Epithelial cell of proximal tubule (primary cell): ENCODE measurements at places on chromosomes 3 and 15. TPM values are rescaled to one million over a fixed set of nuclear protein-coding genes. Genes with fewer than 3 reads are reported as not detected.

Gene C3orf70
- 0.63 and 0.72 TPM in 2 replicates for total RNA-seq

Gene RGMA
- 0.36 and 0.40 TPM in 2 replicates for total RNA-seq

Gene FBXW12
- total RNA-seq: 0.23 TPM in 1 of 2 replicates, not detected in the other

Gene SLC9C1
- total RNA-seq: not detected in 2 replicates

Gene RBP2
- total RNA-seq: not detected in 2 replicates

Gene ATP2B2
- not detected in 2 replicates for total RNA-seq

Gene SRGAP3
- 0.51 and 3.4 TPM in 2 replicates for total RNA-seq

Gene RBMS3
- 7.7 and 13.2 TPM in 2 replicates for total RNA-seq

Gene NRROS
- 0.35 and 2.5 TPM in 2 replicates for total RNA-seq

Gene CCR9
- total RNA-seq: 0.17 TPM in 1 of 2 replicates, not detected in the other

Gene THOC7
- total RNA-seq: 67.3 and 76.3 TPM in 2 replicates

Gene KBTBD13
- total RNA-seq: not detected in 2 replicates

Gene P2RY13
- total RNA-seq: not detected in 2 replicates

Gene SLC28A2
- not detected in 2 replicates for total RNA-seq

Gene PRTG
- total RNA-seq: 4.4 and 10.1 TPM in 2 replicates

GRCh38 chr3:150145659-150146058, 175.0 kb upstream of the PFN2 start:
- no peak for DNase-seq

DNA sequence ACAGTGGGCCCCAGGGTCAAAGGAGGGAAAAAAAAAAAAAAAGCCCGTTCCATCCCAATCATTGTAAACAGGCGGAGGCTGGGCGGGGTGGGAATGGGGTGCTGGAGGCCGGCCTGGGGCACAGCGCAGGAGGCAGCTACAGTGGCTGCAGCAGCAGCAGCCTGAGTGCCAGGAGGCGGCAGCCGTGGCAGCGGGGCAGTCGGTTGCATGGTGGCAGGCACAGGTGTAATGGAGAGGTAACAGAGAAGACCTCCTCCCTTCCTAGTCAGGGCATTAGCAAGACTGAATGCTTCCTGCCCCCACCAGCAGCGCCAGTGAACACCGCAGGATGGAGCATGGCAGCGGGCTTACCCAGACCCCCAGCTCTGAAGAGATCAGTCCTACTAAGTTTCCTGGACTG, 279.1 kb upstream of the TTC14 start:
- DNase-seq: no peak

DNA sequence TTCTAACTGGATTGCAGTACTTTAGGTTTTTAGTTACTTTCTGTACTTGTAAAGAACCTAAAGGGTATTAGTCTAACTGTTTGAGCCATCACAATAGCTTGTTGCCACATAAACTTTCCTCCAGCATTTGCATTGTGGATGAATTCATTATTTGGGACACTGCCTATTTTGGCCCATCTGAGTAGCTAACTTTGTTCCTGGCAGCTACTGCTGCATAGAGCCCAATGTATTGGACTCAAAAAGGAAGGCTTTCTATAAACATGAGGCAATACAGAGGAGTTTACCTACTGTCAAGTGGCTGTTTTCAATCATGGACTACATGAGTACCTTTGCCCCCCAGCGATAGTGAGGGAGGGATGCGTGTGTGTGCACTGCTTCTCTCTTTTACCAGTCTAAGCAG, 1.9 kb downstream of the ROBO2 start:
- DNase-seq: no peak

- no peak for DNase-seq
Observed at GRCh38 chr3:38149708-38150107, 11.2 kb downstream of the MYD88 start.

DNA sequence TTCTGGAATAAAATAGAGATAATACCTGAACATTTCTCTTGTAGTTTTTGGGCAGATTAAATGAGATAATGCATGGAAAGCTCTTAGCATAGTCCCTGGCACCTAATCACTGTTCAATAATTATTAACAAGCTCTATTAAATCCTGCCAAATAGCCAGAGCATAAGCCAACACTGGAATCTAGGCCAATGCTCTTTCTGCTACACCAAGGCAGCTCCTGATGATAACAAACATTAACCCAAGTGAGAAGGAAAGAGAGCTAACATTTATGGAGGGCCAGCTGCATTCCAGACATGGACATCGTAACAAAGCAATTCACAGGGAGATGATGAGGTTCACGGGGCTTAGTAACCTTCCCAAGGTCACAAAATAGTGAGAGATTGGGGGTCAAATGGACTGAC, 23.3 kb downstream of the LARP6 start:
- DNase-seq: peak; percentile 73

DNA sequence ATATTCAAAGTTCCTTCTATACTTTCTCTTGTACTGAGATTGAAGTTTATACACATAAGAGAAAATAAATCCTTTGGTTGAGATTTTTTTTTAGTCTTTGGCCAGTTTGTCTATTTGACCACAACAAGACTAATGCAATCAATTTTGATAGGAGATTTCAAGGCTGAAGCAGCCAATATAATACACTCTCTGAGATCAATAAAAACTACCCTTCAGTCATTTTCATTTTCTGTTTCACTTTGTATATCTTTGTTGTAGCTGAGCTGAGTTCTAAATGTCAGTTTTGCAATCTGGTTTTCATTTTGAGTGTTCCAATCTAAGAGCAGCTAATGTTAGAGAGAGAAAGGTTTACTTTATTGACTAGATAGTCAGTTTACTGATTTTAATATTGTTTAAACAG, 623.8 kb upstream of the ROBO1 start:
- no peak for DNase-seq

GRCh38 chr15:44813231-44813630, 76.9 kb downstream of the TRIM69 start:
- no peak for DNase-seq

DNA sequence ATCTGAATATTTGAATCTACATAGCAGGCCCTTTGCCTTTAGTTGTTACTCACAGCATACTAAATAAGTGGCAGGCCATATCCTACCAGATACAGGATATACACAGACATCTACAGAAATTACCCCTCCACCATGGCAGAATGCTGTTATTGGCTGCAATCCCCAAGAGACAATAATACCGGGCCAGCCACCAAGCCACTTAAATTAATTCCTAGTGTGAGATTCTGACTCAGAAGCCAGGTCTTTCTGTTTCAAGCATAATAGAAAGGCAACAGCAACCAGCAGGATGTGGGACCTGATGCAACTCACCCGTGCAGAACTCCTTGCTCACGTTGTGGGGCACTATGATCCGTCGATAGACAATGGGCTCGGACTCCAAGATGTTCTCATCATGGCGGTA, 39.8 kb downstream of the CLK3 start:
- no peak for DNase-seq

DNA sequence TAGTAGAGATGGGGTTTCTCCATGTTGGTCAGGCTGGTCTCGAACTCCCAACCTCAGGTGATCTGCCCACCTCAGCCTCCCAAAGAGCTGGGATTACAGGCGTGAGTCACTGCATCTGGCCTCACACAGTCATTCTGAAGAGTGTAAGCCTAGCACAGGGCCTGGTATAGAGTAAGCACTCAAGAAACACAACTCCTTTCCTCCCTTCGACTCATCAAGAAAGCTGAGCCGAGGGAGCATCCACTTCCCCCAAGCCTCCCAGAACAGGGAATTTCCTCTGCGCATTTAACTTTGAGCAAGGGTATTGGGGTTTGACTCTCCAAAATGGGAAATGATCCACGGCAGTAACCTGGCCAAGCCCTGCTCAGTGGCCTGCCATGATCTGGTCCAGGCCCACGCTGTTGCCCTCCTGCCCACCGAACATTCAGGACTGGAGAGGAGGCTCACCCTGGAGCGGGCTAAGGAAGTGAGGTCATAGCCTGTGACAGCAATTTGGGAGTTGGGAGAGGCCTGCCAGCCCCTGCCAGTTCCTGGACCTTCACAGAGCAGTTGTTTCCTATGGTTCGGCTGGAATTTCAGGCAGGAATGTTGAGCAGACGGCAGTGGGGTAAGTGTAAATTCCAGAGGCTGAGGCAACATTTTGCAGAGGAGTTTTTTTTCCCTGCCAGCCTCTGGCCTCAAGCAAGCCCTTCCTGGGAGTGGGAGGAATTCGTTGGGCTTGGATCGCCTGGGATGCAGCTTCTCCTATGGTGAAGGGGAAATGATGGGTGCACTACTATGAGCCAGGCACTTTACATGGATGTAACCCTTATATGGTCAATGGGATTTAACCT, 21.2 kb upstream of the SMAD3 start:
- DNase-seq: peak; percentile 81

- DNase-seq: no peak
Observed at GRCh38 chr15:42218953-42219592, 11.0 kb upstream of the VPS39 start.

GRCh38 chr15:64862408-64862807, 20.7 kb downstream of the PLEKHO2 start:
- DNase-seq: no peak

DNA sequence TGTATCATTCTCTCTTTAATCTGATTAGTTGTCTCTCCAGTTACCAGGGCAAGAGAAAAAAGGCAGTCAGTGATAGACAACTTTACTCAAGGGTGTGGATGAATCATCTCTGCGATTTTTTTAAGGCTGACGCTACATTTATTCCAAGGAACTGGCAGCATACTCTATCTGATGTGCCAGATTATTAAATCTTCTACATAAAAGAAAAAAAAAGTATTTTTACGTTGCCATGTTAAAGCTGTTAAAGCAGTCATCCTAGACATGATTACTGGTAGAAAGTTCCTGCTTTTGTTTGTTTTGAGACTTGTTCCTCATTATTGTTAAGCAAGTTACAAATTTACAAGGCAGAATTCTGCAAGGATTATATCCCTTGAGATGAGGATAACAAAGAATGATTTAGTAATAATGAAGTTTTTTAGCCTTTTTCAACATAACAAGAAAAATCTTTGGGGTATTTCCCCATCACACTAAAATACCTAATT, 121.7 kb downstream of the CBLB start:
- peak; percentile 38 for DNase-seq

DNA sequence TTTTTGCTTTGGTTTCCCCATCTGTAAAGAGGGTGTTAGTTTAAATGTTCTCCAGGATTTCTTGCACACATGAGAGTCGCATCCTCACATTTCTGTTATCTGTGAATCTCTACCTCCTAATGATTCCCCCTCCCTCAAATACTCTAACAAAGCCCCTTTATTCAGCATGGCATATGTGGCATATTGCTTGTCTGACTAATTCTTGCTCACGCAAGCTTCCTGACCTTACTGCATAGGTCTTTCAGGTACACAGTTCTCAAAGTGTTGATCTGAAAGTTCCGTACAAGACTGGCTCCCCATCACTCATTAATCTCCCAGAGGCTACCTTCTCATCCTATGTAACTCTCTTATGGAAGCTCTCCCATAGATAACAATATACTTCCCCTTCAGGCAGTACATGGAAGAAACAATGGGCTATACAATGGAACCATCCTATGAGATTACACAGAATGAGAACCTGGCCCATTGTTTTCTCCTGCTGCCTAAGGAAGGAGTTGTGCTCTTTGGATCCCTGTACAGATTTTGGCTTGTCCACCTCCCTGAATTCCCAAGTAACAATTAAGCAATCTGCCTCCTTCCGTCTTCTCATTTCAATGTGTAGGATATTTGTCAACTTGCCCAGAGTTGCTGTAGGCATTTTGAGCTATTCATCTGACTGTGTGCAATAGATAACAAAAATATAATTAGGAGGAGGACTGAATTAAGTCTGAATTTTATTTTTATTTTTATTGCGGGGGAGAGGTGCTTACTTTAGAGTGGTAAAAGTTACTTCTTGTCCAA, 51.0 kb downstream of the PPARG start:
- DNase-seq: no peak

- peak; percentile 32 for DNase-seq
Observed at GRCh38 chr15:54387799-54388198, 409.6 kb downstream of the UNC13C start.

DNA sequence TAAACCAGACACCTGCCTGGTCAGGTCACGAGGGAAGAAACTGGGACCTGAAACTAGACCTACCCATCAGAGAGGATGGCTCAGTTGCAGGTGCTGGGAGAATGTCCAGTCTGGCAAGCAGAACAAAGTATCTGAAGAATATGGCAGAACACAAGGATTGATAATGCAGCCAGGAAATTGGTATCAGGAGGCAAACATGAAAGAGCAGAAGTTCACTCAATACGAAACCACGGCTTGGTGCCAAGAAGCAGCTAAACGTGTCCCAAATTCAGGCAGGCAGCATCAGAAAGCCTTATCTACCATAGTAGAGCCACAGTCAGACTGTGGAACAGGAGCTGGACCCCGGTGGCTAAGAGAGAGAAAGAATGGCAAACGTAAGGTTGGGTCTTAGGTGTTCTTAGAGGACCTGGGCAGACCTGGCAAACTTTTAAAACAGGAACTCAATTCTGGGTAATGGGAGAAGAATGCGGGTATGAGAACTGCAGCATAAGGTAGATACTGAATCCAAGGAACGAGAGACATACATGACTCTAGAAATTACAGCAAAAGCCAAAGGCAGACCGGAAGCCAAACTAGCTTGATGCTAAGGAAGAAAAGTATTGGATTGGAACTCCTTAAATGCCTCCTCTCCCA, 169.0 kb upstream of the NECTIN3 start:
- DNase-seq: no peak

- no peak for DNase-seq
Observed at GRCh38 chr15:72382146-72382545, 6.3 kb upstream of the HEXA start.

- DNase-seq: no peak
Observed at GRCh38 chr15:81297603-81298575, 26.1 kb downstream of the STARD5 start.

GRCh38 chr3:76873532-76874242, 166.2 kb upstream of the ROBO2 start:
- no peak for DNase-seq

DNA sequence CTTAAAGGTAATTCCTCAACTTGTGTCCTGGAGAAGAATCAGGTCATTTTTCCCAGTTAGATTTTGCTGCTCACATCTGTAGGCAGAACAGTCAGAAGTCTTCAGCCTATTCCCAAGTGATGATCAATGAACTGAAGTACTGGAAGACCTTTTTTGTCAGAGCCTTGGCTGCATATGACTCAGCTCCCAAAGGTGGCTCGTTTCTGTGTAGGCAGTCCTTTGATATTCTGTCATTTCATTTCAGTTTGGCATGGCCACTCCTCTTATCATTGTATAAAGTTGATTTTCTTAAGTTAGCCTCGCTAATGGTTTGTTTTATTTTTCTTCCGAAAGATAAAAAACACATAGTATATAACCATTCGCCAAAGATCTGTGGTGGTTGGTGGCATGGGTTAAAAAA, 90.7 kb downstream of the KLHL25 start:
- DNase-seq: no peak

- no peak for DNase-seq
Observed at GRCh38 chr15:55247766-55248427, 41.7 kb downstream of the RAB27A start.

DNA sequence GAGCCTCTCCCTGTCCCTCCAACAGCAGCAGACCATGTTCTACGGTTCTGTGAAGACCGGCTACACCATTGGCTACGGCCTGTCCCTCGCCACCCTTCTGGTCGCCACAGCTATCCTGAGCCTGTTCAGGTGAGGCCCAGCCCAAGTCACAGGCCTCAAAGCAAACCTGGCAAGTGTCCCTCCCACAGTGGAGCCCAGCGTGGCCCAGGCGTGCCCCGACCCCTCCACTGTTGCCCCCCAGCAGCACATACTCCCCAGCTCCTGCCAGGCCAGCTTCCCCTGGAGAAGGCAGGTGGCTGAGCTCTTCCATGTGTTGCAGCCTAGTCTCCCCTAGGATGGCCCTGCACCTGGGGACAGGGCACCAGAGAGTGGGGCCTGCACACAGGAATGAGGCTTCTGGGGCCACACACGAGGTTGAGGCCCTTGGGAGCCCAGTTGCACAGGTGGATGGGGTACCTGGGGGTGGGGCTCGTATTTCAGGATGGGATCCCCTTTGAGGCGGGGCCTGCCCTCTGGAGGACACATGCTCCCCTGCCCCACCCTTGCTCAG, 25.0 kb downstream of the VIPR1 start:
- DNase-seq: no peak

- no peak for DNase-seq
Observed at GRCh38 chr3:141412936-141413354, 44.6 kb downstream of the ZBTB38 start.
